ENCODE measurements at places on chromosomes 1 and 21.

DNA sequence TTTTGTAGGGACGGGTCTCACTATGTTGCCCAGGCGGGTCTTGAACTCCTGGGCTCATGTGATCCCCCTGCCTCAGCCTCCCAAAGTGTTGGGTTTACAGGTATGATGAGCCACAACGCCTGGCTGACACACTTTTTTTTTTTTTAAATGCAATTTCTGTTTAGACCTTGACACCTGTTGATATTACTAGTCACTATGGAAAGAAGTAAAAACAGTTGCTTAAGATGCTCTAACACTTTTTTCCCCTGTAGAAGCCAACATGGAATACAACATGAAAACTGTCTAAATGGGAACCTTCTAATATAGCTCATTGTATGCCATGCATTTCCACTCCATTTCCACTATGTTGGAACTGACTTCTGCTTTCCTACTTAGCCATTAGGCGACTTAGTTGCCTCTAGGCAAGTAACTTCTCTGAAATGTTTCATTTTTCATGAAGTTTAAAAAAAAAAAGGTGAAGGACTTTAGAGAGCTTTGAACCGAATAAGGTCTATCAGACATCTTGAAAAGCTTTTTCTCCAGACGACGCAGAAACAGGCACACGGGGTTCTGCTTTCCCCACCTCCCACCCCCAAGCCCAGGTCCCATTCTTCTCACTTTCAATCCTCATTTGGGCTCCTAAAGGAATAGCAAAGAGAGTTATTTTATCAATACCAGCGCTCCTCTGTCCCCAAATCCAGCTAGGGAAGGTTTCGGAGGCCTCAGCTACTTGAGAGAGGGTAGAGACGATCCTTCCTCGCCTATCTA lies 648 bp upstream of the DR1 start:
- no peak for DNase-seq

DNA sequence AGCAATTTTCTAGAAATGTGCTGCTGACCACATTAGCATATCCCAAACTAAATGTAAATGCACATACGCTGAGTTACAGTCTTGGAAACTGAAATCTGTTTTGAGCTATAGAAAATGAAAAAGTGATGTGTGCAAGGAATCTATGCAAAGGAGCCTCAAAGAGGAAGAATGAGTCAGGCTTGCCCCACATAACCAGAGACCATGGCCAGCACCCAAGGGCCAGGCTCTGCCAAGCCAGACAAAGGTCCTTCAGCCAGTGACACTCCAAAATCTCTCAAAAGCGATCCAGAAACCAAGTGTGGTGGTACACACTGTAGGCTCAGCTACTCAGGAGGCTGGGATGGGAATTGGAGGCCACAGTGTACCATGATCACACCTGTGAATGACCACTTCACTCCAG lies 195.2 kb downstream of the TOMM20 start:
- DNase-seq: no peak

DNA sequence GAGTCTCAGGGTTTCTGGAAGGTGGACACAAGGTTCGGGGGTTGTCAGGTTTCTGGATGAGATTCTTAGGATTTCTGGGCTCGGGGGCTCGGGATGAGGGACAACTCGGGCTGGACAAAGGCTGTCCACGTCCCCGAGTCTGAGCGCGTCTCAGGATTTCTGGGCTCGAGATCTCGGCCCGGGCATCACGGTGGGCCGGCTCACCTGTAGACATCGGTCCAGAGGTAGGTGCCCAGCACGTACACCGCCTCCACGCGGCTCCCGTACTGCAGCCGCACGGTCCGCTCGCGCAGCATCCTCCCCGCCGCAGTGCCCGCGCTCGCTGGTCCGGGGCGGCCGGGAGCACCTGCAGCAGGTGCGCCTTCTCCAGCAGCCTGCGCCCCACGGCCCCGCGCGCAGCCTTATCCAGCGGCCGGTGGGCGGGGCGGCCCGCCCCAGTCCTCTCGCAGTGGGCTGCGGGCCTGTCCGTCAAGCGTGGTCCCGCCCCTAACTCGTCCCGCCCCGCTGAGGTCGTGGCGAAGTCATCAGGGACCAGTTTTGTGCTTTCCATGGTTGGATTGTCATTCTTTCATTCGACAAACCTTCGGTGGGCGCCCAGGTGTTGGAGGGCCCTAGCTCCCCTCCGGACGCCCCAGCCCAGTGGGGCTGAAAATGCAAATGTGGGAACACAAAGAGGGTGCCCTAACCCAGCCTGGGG lies at the start of gene PADI2:
Gene PADI2, minus strand, starts transcription at position 376 of the 697 bp plus-strand sequence. Its CDS starts 80 bp downstream, at position 296.
- peak; percentile 83 for DNase-seq

GRCh38 chr1:157262422-157262821 lies 124.2 kb upstream of the ETV3 start:
- DNase-seq: no peak

DNA sequence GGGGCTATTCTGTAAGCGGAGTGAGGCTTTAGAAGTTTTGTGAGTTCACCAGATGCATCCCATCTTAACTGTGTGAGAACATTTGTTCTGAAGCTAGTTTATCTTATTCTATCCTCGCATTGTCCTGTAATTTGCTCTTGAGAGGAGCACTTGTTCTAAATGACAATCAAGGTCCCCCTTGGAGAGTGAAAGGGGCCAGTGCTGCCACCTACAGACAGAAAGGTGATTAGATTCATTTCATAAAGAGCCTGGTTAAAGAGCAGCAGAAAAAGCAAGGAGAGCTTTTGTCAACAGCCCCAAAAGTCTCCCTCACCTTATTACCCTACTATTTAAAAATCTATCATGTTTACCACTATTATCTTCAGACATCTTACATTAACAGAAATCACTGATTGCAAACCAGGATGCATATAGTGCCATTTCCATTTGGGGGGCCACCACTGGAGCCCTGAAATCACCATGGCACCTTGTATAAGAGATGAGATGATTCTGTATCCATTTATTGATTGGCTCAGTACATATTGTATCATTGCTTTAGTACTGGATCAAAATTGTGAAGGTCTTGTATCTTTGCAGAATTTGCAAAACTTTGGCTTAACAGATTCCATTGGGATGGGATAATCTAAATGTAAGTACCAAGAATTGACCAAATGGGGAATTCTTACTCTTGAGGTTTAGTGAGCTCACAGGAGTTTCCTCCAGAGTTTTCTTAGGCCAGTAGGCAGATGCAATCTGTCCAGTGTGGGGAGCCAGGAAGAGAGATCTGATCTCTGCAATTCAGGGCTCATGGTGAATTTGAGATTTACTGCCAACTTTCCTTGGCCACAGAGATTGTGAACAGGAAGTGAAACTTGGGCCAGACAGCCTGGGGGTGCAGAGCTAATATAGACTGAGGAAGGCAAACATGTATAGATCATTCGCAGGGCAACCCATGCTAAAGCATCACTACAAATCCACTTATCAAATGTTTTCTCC lies 64.3 kb upstream of the TRABD2B start:
- DNase-seq: peak; percentile 72

- no peak for DNase-seq
Observed at GRCh38 chr1:16134066-16134801, 21.6 kb downstream of the EPHA2 start.

All from WTC11 (cell line).